Aorta (tissue), 5 donors: ENCODE measurements at places on chromosomes 1 and 21. TPM values are rescaled to one million over a fixed set of nuclear protein-coding genes. Genes with fewer than 3 reads are reported as not detected.

DNA sequence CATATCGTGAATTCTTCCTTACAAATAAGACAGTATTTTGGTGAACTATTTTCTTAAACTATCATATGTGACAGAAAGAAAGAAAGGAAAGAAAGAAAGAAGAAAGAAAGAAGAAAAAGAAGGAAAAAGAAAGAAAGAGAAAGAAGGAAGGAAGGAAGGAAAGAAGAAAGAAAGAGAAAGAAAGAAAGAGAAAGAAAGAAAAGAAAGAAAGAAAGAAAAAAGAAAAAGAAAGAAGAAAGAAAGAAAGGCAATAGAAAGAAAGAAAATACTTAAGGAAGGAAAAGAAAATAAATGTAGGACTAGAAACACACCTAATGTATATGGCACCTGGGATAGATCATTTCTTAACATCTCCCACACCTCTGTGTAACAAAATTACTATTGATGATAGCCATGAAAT lies 120.4 kb downstream of the PLA2G4A start:
- no peaks in the 10 kb centered on the region for H3K36me3 ChIP-seq
- no peak for DNase-seq
- H3K4me1 ChIP-seq: no peaks in the 10 kb centered on the region
- H3K4me3 ChIP-seq: no peak overlapping the region
- no peak overlapping the region for H3K27ac ChIP-seq

DNA sequence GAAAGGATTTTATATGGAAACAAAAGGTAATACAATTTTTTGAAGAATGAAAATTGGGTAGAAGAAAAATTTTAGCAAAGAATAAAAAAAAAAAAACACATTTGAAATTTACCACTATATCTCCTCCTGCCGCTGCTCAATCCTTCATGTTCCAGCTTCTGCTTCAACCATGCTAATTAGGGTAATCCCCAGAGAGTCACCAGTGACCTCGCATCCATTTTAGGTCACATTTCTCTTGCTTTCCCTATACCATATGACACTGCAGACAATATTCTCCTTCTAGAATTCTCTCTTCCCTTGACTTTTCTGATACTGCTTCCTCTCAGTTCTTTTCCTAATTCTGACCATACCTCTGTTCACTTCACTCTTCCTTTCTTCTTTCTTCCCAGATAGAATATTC lies 237.1 kb downstream of the USH2A start:
- no peaks in the 10 kb centered on the region for H3K36me3 ChIP-seq
- no peaks in the 10 kb centered on the region for H3K4me1 ChIP-seq

DNA sequence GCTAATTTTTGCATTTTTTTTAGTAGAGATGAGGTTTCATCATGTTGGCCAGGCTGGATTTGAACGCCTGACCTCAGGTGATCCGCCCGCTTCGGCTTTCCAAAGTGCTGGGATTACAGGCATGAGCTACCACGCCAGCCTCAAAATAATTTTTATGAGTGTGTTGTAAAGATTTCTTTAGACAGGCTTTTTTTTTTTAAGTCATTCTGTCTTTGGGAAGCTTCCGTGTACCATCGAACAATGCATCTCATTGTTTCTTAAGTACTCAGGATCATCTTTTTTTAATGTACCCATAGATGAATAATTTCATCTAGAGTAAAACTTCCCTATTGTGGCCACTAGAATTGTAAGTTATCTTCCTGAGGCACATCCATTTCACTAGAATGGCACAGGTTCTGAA lies 19.6 kb upstream of the SDC3 start:
- H3K27ac ChIP-seq: no peak overlapping the region
- no peaks in the 10 kb centered on the region for H3K36me3 ChIP-seq
- no peak for DNase-seq
- H3K27me3 ChIP-seq: no peaks in the 10 kb centered on the region
- no peaks in the 10 kb centered on the region for H3K4me1 ChIP-seq

GRCh38 chr1:178806665-178807300 lies 64.1 kb downstream of the ANGPTL1 start:
- no peaks in the 10 kb centered on the region for H3K27me3 ChIP-seq
- no peak overlapping the region for H3K27ac ChIP-seq
- no peaks in the 10 kb centered on the region for H3K36me3 ChIP-seq
- DNase-seq: no peak

DNA sequence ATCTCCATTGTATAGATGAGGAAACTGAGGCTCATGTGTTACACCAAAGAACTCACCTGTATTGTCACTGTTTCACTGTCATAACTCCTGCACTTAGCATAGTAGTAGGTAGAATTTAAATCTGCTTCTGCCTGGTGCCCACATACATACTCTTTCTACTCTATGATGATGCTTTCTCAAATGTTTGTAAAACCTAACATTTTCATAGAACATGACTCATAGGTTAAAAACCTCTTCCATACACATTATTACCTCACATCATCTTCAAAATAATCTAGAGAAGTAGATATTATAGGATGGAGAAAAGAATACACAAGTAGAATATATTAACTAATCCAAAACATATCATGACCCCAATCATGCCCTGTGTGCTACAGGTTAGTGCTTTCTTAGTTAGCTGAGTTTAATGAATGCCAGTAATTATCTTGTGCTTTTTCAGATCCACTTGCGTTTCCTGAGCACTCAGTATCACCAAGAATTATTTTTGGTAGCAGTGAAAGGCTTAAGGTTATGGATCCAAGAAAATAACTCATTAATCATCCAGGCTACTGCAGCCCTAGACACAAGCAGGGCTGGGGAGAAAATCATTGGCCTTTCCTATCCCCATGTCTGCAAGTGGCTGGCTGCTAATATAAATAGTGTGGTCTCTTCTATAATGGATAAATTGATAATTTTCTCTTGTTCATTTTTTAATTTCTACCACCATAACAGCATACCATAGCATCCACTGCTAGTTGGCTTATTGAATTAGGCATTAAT lies 156.9 kb downstream of the LRRC40 start:
- no peak overlapping the region for H3K27ac ChIP-seq
- no peak for DNase-seq
- no peaks in the 10 kb centered on the region for H3K27me3 ChIP-seq

DNA sequence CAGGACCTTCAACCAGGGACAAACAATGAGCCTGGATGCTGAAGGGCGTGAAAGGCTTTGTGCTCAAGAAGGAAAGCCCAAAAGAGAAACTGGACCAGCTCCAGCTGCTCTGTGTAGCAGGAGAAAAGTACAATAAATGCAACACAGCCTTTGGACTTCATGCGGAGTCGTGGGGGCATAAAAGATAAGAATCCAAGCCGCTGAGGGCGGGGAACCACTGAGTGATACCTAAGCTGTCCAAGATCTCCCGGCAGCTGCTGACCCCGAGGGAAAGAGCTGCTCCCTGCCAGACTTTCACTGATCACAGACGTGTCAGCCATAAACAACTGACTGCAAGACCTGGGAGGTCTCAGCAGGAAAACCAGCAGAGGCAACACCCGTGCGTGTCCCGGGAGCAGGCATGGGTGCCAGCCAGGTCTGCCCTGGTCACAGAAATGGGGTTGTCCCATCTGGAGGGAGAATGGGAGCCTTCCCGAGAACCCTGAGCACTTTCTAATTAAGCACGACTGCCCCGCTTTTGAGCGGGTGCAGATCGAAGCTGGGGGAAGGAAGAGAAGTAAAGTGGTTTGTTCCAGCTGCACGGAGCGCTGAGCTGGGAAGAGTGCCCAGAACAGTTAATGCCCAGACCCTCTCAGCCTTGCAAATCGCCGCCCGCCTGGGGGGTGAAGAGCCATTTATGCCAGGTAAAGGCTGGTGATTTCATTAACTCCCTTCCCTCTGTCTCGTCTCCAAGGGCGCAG lies 68.3 kb upstream of the TARDBP start:
- no peaks in the 10 kb centered on the region for H3K27me3 ChIP-seq
- H3K27ac ChIP-seq: no peak overlapping the region
- H3K36me3 ChIP-seq: no peaks in the 10 kb centered on the region
- DNase-seq: peak; percentile 47
- H3K4me3 ChIP-seq: no peak overlapping the region

GRCh38 chr1:43448955-43449707 lies 4.6 kb downstream of the HYI start:
- peak; percentile 62 for DNase-seq
- no peak overlapping the region for H3K4me3 ChIP-seq
- no peaks in the 10 kb centered on the region for H3K27me3 ChIP-seq
- H3K36me3 ChIP-seq: no peaks in the 10 kb centered on the region

DNA sequence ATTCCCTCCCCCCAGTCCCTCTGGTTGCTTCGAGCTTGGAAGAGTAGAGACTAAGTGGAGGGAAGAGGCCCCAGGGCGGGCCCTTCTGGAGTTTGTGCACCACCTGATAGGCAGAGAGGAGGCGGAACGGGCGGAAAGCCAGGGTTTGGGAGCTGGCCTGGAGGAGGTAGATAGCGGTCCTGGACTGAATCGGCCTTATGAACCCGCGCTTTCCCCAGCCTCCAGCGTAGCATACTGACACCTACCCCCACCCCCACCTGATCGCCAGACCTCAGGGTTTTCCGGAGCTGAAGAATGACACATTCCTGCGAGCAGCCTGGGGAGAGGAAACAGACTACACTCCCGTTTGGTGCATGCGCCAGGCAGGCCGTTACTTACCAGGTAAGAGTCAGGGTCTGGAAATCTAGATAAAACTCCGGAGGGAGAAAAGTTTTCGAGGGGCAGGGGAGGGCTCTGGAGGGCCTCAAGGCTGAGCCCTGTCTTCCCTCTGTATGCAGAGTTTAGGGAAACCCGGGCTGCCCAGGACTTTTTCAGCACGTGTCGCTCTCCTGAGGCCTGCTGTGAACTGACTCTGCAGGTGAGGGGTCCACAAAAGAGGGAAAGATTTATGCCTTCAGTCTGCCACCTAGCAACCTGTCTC lies 705 bp downstream of the UROD start:
- no peaks in the 10 kb centered on the region for H3K4me1 ChIP-seq
- no peaks in the 10 kb centered on the region for H3K27me3 ChIP-seq
- no peaks in the 10 kb centered on the region for H3K36me3 ChIP-seq
- DNase-seq: peak; percentile 89
- H3K4me3 ChIP-seq: peak overlapping the region; percentile 41
- no peak overlapping the region for H3K27ac ChIP-seq

DNA sequence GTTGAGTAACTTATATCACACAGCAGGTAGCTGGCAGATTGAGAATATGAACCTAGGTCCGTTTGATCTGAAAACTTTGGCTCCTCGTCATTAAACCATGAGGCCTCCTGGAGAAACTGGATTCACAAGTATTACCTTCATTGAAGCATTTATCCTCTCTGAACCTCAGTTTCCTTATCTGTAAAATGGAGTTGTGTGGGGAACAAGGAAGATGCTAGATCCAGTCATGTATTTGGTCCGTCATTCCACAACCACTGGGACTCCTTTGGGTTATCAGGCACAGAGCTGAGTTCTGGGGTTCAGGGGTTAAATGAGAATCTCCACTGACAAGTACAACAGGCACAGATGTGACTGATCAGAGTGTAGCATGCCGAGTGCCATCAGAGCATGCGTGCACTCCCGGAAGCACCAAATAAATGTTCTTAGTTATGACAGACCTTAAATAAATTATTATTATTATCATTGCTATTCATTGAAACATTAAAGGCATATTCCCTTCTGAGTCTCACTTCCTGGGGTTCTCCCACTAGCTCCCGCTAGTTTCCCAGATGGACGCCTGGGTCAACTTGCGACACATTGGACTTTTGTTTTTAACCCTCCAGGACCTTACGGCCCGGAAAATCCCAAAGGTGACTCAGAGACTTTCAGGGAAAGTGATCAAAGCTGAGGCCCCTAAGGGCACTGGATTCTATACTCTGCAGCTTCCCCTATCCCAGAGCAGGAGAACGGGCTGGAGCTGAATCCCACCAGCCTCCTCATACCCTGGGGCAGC lies 130.6 kb downstream of the PLPP3 start:
- H3K4me1 ChIP-seq: peaks cover 10% of the 10 kb centered on the region
- no peaks in the 10 kb centered on the region for H3K36me3 ChIP-seq
- DNase-seq: no peak
- H3K27me3 ChIP-seq: no peaks in the 10 kb centered on the region

GRCh38 chr1:192805832-192806323 lies 3.0 kb upstream of the RGS2 start:
- H3K27ac ChIP-seq: no peak overlapping the region
- DNase-seq: no peak
- H3K4me3 ChIP-seq: no peak overlapping the region
- H3K36me3 ChIP-seq: no peaks in the 10 kb centered on the region
- no peaks in the 10 kb centered on the region for H3K4me1 ChIP-seq
- no peaks in the 10 kb centered on the region for H3K27me3 ChIP-seq

DNA sequence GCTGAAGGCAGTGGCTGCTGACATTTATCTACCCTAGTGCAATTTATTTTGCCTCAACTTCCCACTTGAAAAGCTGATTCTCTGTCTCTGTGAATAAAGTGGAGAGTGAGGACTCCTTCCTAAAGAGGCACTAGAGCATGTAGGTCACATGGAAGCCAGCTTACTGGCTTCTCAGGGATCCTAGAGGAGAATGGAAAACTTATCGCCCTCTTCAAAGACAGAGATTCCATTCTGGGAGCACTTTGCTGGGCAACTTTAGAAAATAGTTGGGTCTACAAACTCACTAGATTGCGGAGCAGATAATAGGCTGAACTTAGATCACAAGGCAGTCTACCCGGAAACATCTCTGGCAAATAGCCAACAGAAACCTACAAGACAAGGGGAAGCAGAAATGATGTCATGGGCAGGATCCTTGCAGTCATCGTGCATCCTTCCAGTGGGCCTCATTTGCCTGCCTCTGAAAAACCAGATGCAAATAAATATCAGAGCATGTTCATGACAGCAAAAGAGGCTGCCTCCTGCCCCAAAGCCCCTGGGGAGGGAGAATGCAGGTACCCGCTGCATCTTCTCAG lies 104.8 kb upstream of the BARHL2 start:
- H3K27ac ChIP-seq: no peak overlapping the region
- H3K36me3 ChIP-seq: no peaks in the 10 kb centered on the region
- no peak for DNase-seq
- H3K4me1 ChIP-seq: no peaks in the 10 kb centered on the region
- H3K4me3 ChIP-seq: no peak overlapping the region

- no peak overlapping the region for H3K4me3 ChIP-seq
- no peaks in the 10 kb centered on the region for H3K27me3 ChIP-seq
- no peaks in the 10 kb centered on the region for H3K36me3 ChIP-seq
Observed at GRCh38 chr1:154178911-154179811, 12.7 kb downstream of the TPM3 start.

- H3K27ac ChIP-seq: no peak overlapping the region
- H3K4me3 ChIP-seq: no peak overlapping the region
- no peaks in the 10 kb centered on the region for H3K27me3 ChIP-seq
- no peaks in the 10 kb centered on the region for H3K36me3 ChIP-seq
Observed at GRCh38 chr1:55353707-55354620, 138.8 kb upstream of the USP24 start.

SAMSN1 gene
- 16.1 TPM for total RNA-seq

PLA2G5 gene
- 4.0 TPM for total RNA-seq

TMPRSS3 gene
- not detected for total RNA-seq

USH2A gene
- not detected for total RNA-seq

C4BPA gene
- 0.33 TPM for total RNA-seq

ZZZ3 gene
- total RNA-seq: 56.6 TPM

PRAMEF8 gene
- total RNA-seq: not detected

GATAD2B gene
- 52.3 TPM for total RNA-seq
